ENCODE measurements at places on chromosomes 12 and 14. TPM values are rescaled to one million over a fixed set of nuclear protein-coding genes. Genes with fewer than 3 reads are reported as not detected.

Gene LMNTD1
- total RNA-seq, result not detected

Gene TMPO
- 305 TPM for total RNA-seq

Gene HPD
- 0.21 TPM for total RNA-seq

DNA sequence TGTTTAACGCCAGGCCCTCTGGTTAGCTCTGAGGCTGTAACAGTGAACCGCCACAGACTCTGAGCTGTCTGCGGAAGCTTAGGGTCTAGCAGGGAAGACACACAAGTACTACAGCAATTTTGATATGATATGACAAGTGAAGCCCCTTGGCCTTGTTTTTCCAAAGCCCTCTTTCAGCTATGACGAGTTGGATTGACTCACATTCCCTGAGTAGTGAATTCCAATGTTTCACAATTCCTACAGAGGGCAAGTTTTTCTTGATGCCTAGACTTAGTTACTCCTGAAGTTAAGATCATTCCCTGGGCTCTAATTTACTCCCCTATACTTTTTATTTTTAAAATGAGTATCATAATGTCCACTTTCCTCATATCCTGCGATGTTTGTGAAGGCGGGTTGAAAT is 53.3 kb upstream of the CISTR start:
- no peak for DNase-seq
- peaks cover 54% of the 10 kb centered on the region for H3K27me3 ChIP-seq
- no peak overlapping the region for H3K4me3 ChIP-seq

GRCh38 chr12:13962699-13963098 is 18.7 kb downstream of the GRIN2B start:
- no peaks in the 10 kb centered on the region for H3K27me3 ChIP-seq
- peaks cover 2% of the 10 kb centered on the region for H3K36me3 ChIP-seq
- H3K4me1 ChIP-seq, result peaks cover 19% of the 10 kb centered on the region
- no peak for DNase-seq
- no peak overlapping the region for H3K27ac ChIP-seq

DNA sequence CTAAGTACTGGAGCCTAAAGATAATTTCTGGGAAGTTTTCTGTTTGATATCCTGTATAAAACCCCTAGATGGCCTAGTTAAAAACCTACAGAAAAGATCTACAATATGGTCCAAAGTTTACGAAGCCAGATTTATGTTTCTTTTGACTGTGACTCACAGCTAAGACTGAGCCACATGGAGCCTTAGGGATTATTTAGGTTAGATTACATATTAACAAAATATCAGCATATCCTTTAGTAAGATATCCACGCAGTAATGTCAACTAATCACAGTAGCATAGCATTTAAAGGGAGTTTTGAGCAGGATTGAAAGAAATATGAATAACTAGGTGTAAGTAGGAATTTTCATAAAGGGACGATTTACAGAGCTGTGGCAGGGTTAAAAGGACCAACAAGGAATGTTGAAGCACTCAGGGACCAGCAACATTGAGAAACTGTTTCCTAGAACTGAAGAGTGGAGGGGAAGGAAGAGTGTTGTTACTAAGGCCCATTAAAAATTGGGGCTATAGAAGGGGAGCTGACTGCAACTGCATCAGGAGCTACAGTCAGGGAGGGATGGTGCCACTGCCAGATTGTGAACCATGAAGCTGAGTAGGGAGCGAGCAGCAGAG is 155.5 kb downstream of the DACT1 start:
- no peak for DNase-seq
- H3K4me1 ChIP-seq, result peaks cover 26% of the 10 kb centered on the region
- H3K27me3 ChIP-seq, result no peaks in the 10 kb centered on the region
- H3K36me3 ChIP-seq, result no peaks in the 10 kb centered on the region
- no peak overlapping the region for H3K27ac ChIP-seq
- no peak overlapping the region for H3K4me3 ChIP-seq
